Activated CD4-positive, alpha-beta T cell treated with anti-CD3 and anti-CD28 coated beads for 36 hours (primary cell): ENCODE measurements at places on chromosomes 5 and 9. TPM values are rescaled to one million over a fixed set of nuclear protein-coding genes. Genes with fewer than 3 reads are reported as not detected.

- DNase-seq = no peak
These were observed 61.6 kb upstream of the GNE start for GRCh38 chr9:36319806-36320205.

DNA sequence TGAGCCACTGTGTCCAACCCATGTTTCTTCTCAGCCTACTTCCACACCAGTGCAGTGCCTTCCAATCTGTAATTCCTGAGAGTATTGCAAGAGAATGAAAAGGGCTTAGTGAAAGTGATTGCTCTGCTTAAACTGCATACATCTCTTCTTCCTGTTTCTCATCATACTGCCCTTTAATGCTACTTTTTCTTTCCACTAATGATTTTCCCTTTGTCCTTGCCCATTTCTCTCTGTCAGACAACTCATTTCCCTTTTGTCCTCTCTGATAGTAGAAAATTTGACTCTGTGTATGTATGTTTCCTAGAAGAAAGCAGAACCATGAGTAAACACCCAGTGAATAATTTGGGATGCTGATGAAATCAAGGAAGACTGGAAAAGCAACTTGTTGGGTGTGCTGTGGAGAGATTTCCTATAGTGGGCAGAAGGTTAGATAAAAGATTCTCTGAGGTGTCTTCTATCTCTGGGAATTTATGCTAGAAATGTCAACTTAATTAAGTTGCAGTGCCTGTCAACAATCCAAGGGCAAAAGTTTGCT lies 102.2 kb upstream of the CHD1 start:
- DNase-seq = no peak

DNA sequence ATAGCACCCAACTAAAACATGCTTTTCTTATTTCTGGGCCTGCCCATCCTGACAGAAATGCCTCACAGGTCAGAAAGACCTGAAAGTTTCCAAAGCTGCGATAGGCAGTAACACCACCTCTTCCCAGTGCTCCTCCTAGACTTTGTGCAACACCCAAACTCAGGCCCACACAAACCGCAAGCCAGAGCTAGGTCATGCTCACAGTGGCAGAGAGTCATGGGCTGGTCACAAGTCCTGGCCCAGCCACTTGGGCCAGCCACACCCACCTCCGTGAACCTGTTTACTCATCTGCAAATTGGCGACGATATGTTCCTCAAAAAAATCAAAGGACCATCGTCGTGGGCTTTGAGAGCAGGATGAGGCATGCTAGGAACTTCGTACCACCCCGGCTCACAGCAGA lies 44.0 kb upstream of the SLC25A51 start:
- DNase-seq = no peak

The LCN9 gene
- not detected for total RNA-seq

The TIMD4 gene
- total RNA-seq = 3.5 TPM

- DNase-seq = no peak
These were observed 30.2 kb upstream of the HSPA9 start for GRCh38 chr5:138605254-138605972.

The SNCB gene
- 0.55 TPM for total RNA-seq

The FOXI1 gene
- total RNA-seq = not detected

- no peak for DNase-seq
These were observed 24.8 kb downstream of the ABLIM3 start for GRCh38 chr5:149166128-149166527.

DNA sequence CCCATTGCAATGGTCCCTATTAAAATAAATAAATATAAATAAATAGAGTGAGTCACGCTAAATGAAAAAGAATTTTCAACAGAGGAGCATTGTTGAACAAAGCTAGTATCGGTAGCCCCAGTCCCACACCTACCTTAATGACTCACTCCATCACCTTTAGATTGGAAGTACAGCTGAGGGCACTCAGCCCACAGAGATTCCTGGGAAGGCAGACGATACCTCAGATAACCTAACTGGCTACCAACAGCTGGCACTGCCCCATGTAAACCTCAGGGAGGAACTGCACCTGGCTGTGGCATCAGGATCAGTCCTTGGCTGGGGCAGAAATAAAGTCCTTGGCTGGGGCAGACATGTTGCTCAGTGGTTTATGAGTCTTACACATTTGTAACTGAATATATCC lies 49.3 kb downstream of the SPRY4 start:
- DNase-seq = no peak

The RFX3 gene
- 16.6 TPM for total RNA-seq

The ADRB2 gene
- total RNA-seq = 0.09 TPM

GRCh38 chr5:109739741-109740728 lies 50.3 kb downstream of the MAN2A1 start:
- DNase-seq = peak; percentile 15

DNA sequence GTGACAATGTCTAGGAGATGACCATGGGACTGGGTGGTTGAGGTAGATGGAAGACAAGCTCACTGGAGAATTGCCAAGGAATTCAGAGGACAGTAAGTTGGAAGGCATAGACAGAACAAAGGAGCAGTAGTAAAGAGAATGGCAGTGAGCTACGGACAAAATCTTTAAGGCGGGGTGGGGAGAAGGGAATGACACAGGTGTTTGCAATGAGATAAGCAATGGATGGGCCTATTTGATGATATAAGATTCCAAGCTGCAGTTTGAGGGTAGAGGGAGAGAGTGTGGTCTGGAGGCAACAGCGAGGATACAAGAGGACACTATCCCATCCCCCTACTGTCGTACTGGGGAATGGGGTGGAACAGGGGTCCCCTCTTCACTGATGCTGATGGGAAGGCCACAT lies 14.4 kb downstream of the PTTG1 start:
- DNase-seq = no peak

DNA sequence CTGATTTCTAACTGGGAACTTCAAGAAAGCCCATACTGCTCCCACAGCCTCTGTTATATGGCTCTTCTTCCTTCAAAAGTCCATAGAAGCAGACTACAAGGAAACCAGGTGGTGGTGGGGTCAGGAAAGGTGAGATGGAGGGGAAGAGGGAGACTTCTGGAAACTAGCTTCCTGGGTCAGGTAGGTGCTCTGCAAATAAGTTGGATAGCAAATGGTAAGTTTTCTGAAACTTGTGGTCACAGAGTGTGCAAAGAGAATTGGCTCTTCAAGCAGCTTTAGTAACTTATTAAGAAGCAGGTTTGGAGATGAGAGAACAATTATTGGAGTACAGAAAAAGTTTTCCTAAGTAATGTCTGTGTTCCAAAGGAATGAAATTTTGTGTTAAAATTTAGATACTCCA lies 316.9 kb downstream of the ADGRV1 start:
- DNase-seq = no peak

- no peak for DNase-seq
These were observed 149.2 kb upstream of the ARRDC3 start for GRCh38 chr5:91532281-91532680.

GRCh38 chr9:110764006-110764405 lies 95.4 kb downstream of the MUSK start:
- DNase-seq = no peak

The ARL10 gene
- total RNA-seq = 12.3 TPM

- no peak for DNase-seq
These were observed 55.1 kb upstream of the NR5A1 start for GRCh38 chr9:124562328-124562727.

DNA sequence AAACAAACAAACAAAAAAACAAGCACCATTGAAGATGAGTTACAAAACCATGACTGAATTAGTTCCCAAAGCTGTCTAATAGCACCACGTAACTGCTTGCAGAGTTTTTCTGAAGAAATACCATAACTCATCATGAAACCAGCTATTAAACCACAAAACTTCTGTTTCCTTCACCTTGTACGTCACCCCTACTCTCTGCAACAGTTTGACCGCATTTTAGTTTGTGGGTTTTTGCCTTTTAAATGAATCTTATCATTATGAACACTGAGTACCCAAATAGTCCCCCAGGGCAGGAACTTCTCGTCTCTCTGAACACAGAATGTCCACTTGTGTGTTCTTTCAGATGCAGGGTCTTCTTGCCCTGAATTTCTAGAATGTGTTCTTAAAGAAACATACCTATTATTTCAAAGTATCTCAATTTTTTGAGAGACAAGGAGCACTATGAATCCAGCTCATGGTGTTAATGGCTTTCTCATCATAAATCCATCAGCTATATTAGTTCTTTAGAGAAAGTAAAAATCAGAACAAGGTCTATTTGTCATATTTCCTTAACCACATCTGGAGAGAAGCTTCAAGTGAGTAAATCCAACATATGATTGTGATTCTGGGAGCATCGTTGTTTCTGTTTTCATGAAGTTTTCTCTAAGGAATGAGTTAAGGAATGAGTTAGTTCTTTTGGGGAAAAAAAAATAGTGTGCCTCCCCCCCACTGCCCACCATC lies 210.6 kb downstream of the AUH start:
- peak; percentile 66 for DNase-seq

- peak; percentile 95 for DNase-seq
These were observed at the start of gene DCAF12 for GRCh38 chr9:34126207-34127034. TSS of gene DCAF12 (minus strand) at chr9:34126698. CDS start at chr9:34126431, 267 bp downstream.

The PRUNE2 gene
- 0.57 TPM for total RNA-seq

- no peak for DNase-seq
These were observed 174.5 kb downstream of the DOCK8 start for GRCh38 chr9:389159-389558.

GRCh38 chr5:167143716-167144115 lies 1147.7 kb upstream of the WWC1 start:
- no peak for DNase-seq

DNA sequence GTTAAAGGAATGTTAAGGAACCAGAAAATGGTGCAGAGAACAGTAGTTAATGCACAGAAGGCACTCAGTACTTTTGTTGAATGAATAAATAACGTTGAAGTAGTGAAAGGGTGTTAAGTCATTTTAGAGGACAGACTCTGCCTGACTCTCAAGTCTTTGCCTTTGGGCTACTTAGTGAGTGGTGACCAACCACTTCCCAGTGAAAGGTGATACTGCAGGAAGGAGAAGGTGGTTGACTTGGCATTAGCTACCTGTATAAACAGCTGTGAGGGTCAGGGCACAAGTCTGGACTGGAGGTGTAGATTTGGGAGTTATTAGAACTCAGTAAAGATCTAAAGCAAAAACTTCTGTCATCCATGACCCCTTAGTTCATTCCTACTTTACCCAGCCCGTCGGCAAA lies 4.9 kb upstream of the SHB start:
- no peak for DNase-seq

DNA sequence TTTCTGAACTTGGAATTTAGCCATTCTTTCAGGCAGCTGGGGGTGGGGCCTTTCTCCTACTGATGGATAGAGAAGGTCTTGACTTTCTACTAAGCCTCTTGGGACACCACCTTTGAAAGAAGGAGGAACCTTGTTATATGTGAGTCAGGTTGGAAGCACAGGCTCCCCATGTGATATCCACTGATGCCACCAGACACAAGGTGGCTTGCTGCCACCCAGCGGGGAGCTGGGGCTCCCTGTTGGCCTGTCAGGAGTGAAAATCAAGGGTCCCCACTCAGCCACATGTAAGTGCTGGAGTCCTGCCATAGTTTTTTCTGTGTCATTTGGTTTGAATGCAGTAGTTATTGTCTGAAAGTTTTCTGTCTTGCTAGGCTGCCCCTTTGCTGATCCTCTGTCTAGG lies 252.4 kb upstream of the NFIL3 start:
- no peak for DNase-seq

DNA sequence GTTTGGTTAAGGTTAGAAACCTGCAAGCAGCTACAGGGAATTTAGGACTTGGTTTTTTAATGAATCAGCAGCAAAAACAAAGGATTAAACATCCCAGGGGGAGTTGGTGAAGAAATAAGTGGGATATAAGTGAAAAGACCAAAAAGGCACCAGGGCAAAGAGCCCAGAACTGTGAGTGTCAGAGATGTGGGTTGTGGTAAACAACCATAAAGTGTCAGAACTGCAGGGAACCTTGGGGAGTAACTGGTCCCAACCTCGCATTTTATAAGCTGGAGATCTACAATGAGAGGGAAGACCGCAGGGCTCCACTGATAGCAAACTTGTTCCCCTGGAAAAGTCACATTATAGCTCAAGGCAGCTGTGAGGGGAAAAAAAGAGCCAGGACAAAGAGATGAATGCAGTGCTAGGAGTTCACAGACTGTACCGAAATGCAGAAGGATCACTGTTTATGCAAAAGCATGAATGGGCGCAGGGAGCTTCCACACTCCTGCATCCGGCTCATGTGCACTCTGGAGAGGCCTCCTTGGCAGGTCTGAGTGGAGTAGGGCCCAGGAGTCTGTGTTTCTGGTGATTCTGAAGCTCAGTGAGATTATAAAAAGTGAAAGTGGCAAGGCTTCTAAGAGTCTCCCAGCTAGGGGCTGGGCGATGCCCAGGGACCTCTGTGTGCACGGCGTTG lies 156.3 kb downstream of the GOLPH3 start:
- DNase-seq = no peak

The FAT2 gene
- not detected for total RNA-seq

DNA sequence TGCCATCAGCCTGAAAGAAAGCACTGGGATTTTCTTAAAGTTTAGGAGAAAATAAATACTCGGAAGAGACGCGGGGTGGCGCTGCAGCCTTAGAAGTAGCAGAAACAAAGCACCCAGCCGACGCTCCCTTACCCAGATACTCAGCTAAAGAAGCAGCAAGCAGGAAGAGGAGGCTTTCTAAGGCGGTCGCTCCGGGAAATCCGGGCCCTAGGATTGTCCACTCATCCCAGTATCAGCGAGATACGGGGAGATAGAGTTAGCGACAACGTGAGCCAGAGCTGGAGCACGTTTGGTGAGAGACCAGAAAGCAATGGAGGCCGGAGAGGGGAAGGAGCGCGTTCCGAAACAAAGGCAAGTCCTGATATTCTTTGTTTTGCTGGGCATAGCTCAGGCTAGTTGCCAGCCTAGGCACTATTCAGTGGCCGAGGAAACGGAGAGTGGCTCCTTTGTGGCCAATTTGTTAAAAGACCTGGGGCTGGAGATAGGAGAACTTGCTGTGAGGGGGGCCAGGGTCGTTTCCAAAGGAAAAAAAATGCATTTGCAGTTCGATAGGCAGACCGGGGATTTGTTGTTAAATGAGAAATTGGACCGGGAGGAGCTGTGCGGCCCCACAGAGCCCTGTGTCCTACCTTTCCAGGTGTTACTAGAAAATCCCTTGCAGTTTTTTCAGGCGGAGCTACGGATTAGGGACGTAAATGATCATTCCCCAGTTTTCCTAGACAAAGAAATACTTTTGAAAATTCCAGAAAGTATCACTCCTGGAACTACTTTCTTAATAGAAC lies at the start of gene PCDHB2:
PCDHB2 (plus strand) TSS at position 135 of the 782 bp plus-strand sequence; CDS start at position 311, 176 bp downstream.
- DNase-seq = peak; percentile 17

The TPD52L3 gene
- total RNA-seq = not detected

DNA sequence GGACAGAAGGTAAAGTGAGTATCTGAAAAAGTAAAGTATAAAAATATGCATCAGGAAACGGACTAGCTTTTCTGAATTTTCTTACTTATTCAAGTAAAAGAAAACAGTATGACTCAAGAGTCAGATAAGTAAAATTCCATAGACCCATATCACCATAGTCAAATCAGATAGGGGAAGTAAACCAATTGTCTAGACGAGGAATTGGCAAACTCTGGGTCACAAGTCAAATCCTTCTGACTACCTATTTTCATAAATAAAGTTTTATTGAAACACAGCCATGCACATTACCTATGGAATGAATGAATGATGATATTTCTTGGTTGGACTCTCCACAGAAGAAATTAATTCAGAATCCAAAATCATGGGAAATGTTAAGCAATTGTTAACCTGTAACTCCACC lies 59.1 kb upstream of the TMC1 start:
- DNase-seq = no peak

- DNase-seq = no peak
These were observed 243.0 kb downstream of the CDH10 start for GRCh38 chr5:24401773-24402172.

The ESM1 gene
- not detected for total RNA-seq

- peak; percentile 58 for DNase-seq
These were observed 764 bp downstream of the CAMLG start for GRCh38 chr5:134738963-134739661.
